ENCODE measurements at places on chromosomes 2 and 18.

GRCh38 chr18:56509656-56510055 lies 128.7 kb downstream of the TXNL1 start:
- DNase-seq, result no peak

DNA sequence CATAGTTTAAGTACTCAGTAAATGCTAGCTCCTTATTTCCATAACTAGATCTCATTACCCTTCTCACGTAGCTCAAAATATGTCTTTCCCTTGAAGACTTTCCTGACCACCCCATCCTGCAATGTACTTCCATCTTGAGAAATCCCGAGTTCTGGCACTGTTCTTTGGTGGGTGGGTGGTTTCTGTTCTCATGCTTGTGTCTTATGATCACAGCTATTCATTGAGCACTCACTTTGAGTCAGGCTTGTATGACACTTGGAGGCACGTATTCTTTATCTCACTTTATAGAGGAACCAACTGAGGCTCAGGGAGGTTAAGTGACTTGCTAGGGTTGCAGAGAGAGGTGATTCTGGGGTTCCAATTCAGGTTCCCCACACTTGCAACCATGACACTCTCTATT lies 9.0 kb upstream of the CLIP4 start:
- no peak for DNase-seq

DNA sequence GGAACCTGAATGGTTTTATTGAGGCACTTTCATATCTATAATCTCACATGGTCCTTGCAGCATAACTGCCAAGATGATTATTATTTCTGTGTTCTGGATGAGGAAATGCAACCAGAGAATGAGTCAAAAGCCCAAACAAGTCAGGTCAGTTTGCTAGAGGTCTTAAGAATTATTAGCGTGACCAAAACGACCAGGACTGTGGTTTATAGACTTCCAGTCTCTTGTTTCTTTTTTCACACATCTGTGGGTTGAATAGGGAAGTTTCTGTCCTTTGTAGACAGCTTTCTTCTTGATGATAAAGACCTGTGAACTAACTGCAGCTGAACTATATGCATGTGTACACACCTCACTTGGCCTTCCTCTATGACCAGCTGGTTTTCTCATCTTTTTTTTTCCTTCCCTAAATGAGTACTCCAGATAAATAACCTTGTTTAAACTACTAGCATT lies 13.9 kb downstream of the ADAM23 start:
- no peak for DNase-seq

DNA sequence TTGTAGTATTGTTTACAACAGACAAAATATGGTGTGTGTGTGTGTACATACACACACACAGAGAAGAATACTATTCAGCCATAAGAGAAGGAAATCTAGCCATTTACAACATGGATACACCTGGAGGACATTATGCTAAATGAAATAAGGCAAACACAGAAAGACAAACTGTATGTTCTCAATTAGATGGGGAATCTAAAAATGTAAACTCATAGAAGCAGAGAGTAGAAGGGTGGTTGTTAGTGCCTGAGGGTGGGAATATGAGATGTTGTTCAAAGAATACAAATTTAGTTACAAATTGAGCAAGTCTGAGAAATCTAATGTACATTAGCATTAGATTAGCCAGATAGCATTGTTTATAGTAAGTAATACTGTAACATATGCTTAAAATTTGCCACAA lies 11.3 kb downstream of the ZNF519 start:
- no peak for DNase-seq

GRCh38 chr2:135743860-135744259 lies 2.2 kb downstream of the UBXN4 start:
- no peak for DNase-seq

GRCh38 chr18:3268306-3268705 lies 6.4 kb downstream of the MYL12B start:
- DNase-seq, result no peak

GRCh38 chr18:34870555-34871310 lies 160.6 kb downstream of the DTNA start:
- DNase-seq, result no peak

DNA sequence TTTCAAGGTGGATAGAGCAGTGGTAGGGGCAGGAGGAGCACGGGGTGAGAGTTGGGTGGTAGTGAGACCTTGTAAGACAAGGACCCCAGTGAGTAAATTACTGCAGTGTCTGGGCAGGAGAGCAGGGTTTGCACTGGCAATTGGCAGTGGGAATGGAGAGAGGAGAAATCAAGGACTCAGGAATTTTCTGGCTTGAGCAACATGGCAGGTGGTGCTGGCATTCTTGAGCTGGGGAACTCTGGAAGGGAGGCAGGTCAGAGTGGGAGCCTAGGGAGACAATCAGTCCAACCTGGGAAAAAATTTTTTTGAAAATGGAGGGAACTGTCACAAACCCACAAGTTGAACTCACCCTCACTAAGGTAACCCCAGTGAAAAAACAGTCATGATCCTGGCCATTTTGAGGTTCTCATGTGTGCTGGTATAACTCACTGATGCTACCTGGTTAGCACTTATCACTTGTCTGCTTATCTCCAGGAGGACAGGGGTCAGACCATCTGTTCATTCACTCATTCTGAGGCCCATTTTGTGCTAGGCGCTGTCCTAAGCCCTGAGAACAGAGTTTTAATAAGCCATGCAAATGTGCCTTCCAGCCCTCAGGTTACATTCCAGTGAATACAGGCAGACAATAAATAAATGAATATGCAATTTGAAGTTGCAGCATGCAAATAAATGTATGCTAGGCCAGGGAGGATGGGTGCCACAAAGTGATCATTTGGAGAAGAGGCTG lies 92.2 kb upstream of the SEC11C start:
- no peak for DNase-seq

- no peak for DNase-seq
These were observed 11.8 kb downstream of the VIL1 start for GRCh38 chr2:218430721-218431120.

DNA sequence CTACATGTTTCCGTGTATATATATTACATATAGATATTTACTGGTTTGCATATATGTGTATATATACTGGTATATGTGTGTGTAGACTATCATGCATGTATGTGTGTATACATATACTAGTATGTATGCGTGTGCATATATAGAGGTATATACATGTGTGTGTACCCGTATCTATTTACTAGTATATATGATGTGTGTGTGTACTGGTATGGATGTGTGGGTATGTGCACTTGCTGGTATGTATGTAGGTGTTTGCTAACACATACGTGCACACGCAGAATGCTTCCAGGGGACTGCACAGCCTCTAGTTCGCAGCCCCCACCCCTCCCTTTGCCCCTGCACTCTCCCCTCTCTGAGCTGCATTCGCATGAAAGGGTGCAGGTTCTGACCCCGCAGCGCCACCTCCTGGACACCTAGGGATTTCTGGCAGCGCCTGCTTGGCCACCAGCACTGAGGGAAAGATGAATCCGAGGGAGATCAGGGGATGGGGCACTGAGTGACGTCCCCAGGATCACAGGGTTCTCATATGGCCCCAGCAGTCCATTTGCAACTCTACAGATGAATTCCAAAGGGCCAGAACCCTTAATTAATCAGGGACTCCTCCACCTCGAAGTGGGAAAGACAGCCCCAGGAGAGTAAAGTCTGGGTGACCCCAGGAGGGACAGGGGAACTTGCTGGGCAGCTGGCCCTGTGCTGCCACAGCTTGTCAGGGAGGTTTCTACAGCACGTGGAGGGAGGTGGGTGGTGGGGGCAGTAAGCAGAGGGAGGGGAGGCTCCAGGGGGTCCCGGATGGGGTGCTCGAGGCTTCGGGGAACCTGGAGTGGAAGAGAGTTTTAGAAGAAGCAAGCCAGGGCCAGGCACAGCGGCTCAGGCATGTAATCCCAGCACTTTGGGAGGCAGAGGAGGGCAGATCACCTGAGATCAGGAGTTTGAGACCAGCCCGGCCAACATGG lies 66.8 kb upstream of the ASAP2 start:
- DNase-seq, result peak; percentile 82

All from HTR-8/SVneo (cell line).